NCI-H1436 treated with DMSO at 0.1 percent for 48 hours (cell line): ENCODE measurements at places on chromosomes 3 and 15.

DNA sequence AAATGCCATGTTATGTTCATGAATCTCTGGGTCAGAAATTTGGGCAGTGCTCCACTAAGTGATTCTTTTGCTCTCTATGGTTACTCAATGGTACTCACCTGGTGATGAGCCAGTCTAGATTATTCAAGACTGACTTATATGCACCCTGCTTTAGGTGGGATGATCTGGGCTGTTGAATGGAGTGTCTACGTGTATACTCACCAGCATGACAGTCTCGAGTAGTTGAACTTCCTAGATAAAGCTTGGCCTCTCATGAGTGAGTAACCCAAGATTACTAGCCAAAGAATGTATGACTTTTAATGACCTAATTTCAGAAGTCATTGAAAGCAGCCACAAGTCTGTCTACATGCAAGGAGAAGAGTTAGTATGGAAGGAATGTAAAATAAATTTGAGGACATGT is 77.5 kb upstream of the CADM2 start:
- no peak for DNase-seq

DNA sequence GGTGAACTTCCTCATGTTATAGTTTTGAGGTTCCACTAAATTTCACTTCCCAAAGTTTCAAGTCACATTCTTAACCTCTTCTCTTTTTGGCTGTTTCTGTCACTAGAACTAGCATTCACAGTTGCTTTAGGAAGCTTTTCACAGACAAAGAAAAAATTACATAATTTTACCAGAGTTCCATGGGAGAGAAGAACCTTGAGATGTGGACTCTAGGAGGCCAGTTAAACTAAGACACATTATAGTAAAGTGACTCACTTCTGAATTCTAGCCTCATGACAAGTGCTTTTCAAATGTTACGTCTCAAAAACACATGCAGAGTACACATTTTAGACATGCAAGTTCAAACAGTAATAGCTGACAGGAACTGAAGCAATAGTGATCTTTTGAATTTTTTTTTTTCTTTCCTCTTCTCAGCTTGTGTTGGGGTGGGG is 39.9 kb upstream of the LRTM1 start:
- no peak for DNase-seq

DNA sequence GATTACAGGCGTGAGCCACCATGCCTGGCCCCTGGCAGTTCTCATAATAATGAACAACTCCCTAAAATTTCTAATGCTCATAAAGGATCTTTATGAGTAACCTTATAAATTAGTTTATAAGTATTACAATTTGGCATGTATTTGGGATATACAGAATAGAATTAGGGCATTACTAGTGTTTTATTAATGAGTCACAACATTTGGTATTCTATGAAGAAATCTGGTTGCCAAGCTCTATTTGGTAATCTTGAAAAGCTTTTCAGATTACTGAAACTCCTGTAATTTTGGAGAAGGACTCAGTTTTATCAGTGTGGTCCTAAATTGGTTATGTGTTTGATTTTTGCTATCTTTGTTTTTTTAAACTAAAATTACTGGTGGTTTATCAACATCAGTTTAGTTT is 45.8 kb downstream of the TM6SF1 start:
- DNase-seq: no peak

DNA sequence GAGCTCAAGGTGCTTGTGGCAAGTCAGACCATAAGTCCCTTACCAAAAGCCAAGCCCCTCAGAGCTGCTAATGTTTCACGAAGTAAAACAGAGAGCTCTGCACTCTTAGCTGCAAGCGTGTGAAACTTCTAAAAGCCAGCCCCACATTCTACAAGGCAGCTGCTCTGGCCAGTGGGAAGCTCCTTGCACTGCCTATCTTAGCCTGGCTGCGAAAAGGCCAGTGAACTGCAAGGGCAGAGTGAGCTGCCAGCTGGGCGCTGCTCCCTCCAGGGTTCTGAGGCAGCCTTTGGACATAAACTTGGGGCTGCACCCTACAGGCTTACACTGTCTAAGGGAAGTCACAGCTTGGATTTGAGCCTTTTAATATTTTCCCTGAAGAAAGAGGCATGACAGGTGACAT is 2.2 kb upstream of the MUSTN1 start:
- no peak for DNase-seq

DNA sequence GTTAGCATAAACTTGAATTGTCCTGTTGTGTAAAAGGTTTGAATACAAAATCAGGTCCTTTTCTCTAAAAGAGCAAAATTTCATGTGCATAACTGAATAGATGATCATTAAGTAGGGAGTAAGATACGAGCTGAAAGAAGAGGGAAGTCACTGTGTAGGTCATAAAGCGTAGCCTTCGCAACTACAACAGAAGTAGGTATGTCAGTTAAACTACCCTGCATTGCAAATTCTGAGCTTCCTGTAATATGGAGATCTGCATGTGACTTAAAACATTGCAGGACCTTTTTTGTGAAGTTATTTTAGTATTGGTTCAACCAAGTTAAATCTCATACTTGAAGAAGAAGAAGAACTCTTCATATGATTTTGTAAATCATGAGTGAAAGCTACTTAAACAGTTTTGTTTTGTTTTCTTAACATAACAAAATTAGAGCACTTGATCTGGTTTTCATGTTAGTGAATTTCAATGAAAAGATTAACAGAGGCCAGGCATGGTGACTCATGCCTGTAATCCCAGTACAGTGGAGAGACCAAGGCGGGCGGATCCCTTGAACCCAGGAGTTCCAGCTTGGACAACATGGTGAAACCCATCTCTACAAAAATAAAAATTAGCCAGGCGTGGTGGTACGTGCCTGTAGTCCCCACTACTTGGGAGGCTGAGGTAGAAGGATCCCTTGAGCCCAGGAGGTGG is 26.4 kb downstream of the ARMC8 start:
- no peak for DNase-seq

DNA sequence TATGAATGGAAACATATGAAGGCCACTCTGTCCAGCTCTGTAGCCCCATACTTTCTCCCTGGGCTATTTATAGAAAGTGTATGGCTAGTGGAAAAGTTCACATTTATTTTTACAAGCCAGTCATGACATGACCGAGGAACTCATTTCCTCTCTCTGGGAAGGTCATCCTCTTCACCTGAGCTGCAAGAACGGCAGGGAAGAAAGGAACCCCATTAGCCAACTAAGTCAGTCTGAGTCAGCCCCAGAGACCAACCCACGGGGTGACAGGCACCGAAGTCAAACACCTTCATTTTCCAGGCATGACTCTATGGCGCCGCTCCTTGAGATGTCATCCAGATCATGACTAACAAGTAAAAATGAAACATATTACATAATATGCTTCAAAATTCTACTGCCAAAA is 4.8 kb downstream of the PAQR9 start:
- DNase-seq: no peak
